ENCODE measurements at places on chromosomes 16 and 17. TPM values are rescaled to one million over a fixed set of nuclear protein-coding genes. Genes with fewer than 3 reads are reported as not detected.
A peak's percentile ranks its signal among the peaks of the same experiment; 100 is the strongest.

The IFI35 gene
- total RNA-seq: 34.8 TPM

The KRTAP3-1 gene
- total RNA-seq: not detected

The DRC3 gene
- total RNA-seq: 0.27 TPM

The DYNLRB2 gene
- not detected for total RNA-seq

The CARD14 gene
- not detected for total RNA-seq

The NSMCE1 gene
- total RNA-seq: 44.5 TPM

DNA sequence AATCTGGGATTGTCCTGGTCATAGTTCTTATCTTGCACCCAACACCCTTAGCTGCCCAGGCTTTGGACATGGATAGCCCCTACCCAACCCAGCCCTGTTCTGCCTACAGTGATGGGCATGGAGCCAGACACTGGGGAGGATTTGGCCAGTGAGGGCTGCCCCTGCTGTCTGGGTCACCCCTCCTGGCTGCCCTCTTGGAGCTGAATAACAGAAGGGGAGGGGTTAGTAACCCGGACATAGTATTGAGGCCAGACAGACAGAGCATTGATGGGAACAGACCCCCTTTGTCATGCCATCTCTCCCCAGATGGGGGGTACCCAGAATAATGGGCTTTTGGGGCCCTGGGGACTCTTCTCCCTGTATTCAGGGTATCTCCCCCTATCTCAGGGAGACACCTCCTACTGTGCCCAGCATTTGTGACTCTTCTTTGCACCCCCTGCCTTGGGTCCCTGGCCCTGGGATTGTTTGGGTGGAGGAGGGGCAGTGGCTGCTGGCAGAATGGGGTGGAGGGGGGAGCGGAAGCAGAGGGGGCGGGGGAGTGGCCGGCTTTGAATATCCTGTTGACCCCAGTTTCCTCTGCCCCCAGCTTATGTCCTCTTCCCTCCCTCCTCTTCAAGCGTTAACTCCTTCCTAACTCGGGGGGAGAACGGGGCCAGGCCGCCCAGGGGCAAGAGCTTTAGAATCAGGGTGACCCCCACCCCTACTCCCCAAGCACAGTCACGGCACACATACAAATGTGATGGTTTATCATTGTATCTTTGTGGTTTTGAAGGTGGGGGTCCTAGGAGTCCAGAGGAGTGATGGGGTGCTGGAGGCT is 17.0 kb downstream of the GJD3 start:
- H3K27me3 ChIP-seq: no peaks in the 10 kb centered on the region
- H3K27ac ChIP-seq: peak overlapping the region; percentile 92
- no peak for DNase-seq
- H3K36me3 ChIP-seq: peaks cover 12% of the 10 kb centered on the region

GRCh38 chr16:77579351-77579891 is 142.9 kb upstream of the NUDT7 start:
- DNase-seq: no peak
- H3K4me1 ChIP-seq: no peaks in the 10 kb centered on the region
- H3K4me3 ChIP-seq: no peak overlapping the region
- H3K27ac ChIP-seq: no peak overlapping the region

DNA sequence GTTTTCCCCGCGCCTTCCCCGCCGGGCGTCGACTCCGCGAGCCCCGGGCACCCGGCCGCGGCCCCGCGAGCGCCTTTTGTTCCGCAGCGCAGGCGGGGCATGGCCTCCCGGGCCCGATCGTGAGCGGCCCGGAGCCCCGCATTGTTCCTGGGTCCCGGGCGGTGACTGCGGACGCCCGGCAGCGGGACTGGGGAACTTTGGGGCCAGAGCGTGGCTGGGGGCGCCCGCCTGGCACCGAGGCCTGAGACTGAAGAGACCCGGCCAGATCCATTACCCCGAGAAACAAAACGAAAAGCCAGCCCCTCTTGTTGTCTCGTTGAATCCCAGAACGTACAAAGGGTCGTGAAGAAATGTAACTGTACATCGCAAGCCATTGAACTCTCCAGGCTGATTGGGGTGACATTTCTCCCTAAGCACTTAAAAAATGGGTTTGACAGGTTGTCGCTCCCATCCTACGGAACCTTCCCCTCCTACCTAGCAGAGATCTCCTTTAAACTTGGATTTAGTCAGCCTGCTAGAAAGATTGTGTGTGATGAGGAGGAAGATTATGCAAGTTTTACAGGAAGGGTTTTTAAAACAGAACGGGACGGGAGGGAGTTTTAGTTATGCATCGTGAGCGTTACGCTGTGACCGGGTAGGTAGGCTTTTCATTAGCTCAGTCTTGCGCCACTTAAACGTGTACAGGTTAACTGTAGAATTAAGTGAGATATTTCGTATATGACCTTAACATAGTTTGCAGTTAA is 825 bp downstream of the METTL9 start:
- H3K4me3 ChIP-seq: peak overlapping the region; percentile 97
- no peaks in the 10 kb centered on the region for H3K27me3 ChIP-seq
- DNase-seq: no peak
- H3K27ac ChIP-seq: peak overlapping the region; percentile 91
- H3K36me3 ChIP-seq: no peaks in the 10 kb centered on the region
